ENCODE measurements at places on chromosomes 2 and 18. TPM values are rescaled to one million over a fixed set of nuclear protein-coding genes. Genes with fewer than 3 reads are reported as not detected.

DNA sequence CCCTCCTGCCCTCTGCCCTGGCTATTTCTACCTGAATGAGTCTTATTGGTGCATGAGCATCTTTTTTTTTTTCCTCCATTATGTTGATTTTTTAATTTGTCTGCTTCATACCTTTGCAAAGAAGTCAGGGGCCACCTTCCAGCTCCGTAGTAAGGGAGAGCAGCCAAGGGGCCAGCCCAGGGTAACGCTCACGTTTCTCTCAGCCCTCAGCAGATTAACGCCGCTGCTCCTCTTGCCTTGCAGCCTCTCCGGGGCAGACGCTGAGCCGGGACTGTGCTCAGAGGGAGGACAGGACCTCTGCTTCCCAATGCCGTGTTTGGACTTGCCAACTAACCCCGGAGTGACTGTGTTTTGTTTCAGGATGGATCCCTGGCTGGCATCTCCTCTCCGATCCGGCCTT lies 241.7 kb downstream of the ATAD2B start:
- DNase-seq: no peak

DNA sequence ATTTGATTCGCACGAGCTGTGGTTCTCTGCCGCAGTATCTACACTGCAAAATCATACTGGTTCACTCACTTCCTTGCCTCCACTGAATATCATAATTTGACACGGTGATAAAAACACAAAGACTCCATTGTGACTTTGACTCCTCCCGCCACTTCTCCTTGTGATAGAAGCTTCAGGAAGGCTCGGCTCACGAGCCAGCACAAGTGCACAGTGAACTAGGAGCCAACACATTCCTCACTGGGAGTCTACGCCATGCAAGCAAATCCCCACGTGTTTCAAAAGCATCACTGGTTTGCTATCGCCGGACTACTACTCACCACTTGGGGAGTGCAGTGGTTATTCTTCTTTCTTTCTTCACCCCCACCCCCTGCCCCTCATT lies 293.3 kb upstream of the PARD3B start:
- DNase-seq: no peak

DNA sequence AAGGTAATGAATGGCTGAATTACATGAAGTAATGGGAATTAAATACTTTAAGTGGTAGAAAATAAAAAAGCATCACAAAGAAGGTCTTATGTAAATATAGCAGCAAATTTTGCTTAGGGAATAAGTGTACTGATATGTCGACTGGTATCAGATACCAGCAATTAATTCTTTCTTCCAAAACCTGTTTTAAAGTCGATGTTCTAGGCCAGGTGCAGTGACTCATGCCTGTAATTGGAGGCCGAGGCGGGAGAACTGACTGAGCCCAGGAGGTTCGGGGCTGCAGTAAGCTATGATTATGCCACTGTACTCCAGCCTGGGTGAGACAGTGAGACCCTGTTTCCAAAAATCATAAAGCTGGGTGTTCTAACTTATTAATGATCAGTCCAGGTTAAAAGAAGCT lies 30.3 kb downstream of the SP3 start:
- DNase-seq: no peak

SALL3 gene
- total RNA-seq: 0.30 TPM

DNA sequence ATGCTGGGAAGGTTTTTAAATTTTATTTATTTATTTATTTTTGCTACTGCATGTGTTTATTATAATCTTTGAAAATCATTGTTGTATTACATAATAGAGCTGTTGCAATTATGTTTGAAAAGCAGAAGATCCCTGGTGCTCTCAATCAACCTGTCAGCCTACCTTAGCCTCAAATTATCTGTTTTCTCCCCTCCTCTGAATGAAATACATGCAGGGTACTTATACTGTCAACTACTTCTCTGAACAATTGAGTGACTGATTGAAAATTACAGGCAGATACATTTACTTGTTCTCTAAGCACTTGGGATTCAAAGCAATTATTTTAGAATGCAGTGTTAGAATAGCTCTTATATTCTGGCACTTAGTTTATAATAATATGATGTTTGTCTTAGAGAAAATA lies 8.1 kb downstream of the KYNU start:
- no peak for DNase-seq

- no peak for DNase-seq
Observed at GRCh38 chr2:196442211-196442610, 197.3 kb upstream of the CCDC150 start.

TOGARAM2 gene
- total RNA-seq: 0.48 TPM

DNA sequence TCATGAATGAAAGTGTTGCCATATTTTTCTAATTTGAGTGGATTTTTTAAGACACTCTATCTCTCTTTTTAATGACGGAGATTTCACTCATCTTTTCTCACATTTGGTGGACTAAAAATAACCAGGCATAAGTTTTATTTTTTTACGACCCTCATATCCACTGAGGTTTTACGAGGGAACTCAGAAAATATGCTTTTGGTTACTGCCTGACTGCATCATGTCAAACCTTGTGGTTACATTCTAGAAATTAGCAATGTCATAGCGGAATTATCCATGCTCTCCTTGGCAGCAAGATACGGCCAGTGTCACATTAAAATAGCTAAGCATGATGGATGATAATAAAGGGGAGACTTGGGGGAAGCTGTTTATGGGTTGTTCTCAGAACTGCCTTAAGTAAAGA lies 428.6 kb upstream of the FSHR start:
- DNase-seq: no peak

CFAP221 gene
- 1.2 TPM for total RNA-seq

DNA sequence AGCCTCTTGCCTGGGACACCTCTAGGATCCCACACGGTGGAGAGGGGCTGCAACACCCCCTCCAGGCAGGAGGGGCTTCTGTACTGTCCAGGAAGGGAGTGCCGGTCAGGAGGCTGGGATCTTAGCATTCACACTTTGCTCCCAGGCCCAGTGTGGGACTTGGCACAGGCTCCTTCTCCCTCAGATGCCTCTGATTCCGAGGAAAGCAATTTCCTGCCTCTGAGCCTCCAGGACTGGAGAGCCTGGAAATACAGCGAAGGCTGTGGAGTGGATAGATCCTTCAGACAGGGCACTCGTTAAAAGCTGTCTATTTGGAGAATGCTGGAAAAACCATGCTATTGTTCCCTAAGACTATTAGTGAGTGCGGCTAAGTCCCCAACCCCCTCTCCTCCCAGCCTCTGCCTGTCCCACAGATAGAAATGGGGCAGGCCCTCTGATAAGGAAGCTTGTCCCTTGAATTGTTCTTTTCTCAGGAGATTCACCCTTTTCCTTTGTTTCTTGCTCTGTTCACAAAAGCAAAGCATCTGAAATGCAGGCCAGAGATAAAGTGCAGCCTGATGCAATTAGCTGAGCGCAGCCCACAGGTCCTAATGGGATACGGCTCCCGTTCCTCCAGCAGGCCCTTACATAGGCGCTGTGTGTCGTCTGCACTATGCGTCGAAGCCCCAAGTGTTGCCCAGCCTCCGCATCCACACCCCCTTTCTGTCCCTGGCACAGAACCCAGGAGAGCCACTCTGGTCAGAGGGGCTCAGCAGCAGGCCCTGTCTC lies 252.2 kb downstream of the KLHL29 start:
- DNase-seq: no peak

- peak; percentile 97 for DNase-seq
Observed at GRCh38 chr2:85772019-85772745, 18.4 kb downstream of the ATOH8 start.

DNA sequence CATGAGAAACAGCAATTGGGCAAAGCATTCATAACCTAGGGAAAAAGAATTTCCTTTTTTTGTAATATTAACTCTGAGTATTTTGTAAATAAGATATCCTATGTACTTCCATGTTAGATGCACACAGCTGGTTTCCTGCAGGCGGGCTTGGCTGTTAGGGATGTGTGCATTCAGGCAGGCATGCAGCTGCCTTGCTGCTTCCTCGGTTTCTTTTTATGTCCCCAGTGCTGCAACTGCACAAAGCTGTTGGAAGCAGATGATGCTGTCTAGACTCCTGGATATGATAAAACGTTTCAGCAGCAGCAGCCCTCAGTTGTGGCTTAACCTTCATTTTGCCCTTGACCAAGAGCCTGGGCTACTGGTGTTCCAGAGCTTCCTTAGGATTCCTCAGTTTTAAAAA lies 89.4 kb upstream of the EML6 start:
- no peak for DNase-seq

CCL20 gene
- total RNA-seq: not detected

DNA sequence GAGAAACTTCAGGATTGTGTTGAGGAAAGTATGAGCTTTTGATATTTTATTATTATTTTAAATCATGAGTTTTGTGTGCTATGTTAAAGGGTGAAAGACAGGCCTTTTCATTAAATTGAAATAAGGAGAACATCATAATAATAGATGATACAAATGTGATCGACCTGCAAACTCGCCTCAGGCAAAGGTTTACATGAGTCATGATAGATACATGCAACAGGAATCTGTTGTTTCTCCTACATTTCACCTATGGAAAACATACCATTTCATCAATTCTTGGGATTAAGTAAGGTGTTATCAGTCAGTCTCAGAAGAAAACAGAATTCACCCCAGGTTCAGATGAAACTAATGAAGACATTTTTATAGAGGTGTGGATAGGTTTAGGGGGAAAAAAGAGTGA lies 1992.5 kb upstream of the PIK3C3 start:
- DNase-seq: no peak

DNA sequence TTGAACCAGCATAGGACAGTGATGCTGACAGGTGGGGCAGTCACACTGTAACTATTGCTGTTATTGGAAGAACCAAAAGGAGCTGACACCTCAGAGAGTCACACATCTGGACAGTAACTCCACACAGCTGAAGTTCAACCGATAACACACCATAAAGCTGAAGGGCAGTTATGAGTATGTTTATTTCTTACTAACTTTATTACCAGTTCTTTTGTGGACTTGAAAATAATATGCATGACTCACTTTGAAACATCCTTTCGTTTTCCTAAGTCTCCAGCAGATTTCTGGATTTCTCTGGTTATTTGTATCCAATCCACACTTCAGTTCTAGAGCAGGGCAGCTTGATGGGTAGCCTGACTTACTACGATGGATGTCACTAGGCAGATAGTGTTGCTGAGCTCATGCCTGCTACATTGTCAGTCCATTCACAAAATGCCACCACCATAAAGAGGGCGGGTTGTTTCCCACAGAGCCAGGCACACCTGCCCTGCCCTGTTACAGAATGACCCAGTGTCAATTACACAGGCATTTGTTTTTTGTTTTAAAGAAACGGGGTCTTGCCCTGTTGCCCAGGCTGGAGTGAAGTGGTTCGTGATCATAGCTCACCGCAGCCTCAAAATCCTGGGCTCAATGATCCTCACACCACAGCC lies 8.4 kb upstream of the AGBL5 start:
- no peak for DNase-seq

- DNase-seq: no peak
Observed at GRCh38 chr2:207505171-207505570, 24.6 kb upstream of the CREB1 start.

GRCh38 chr2:74789271-74789670 lies 44.7 kb upstream of the HK2 start:
- no peak for DNase-seq

DTNA gene
- 208 TPM for total RNA-seq

- DNase-seq: no peak
Observed at GRCh38 chr2:227817336-227817735, 3.7 kb downstream of the CCL20 start.

CIB4 gene
- not detected for total RNA-seq

SLC5A7 gene
- not detected for total RNA-seq

DNA sequence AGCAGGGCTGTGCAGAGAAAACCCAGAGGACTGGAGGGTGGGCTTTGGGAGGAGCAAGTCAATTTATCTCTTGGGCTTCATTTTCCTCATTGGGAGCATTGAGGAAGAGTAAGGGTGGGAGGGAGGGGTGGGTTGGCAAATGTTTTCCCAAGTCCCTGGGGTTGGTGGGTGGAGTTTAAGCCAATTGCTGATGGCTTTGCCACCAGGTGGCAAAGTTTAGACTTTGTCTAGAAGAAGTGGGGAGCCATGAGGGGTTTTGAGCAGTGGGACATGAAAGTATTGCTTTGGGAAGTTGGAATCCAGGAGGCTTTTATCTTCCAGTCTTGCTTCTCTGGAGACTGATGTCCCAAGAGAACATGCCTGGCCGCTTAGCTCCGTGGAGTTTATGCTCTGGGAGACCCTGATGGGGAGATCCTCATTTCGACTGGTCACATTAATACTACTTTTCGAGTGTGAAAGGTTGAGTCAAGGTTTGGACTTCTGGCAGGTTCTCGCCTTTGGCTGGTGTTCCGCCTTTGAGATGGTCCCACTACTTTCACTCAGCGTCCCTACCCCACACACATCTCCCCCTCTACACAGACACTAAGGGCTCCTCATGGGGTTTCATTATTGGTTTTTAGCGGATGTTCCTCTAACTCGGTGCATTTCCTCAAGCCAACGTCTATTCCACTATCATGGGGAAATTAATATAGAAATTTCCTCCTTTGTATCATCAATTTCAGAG lies 126.7 kb downstream of the PRKCE start:
- DNase-seq: no peak

DNA sequence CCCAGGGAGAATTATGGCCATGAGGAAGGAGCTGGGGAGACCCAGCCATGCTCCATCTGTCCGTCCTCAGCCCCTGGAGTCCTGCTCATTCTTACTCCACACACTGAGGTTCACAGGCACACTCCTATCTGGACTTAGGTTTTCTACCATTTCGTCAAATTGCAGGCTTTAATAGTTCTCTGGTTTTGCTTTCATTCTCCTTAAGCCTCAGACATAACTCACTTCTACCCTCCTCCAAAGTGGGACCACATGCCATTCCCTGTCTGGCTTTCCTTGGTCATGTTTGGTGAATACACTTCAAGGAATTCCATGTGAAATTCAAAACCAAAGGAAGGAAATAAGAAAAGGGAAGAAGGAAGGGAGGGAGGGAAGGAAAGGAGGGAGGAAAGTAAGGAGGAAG lies 115.7 kb downstream of the CMPK2 start:
- no peak for DNase-seq

- no peak for DNase-seq
Observed at GRCh38 chr2:28137221-28137620, 246.7 kb downstream of the BABAM2 start.

GRCh38 chr2:42792583-42793333 lies at the start of gene HAAO:
Gene HAAO, minus strand, starts transcription at chr2:42792583. Its CDS starts 47 bp downstream, at chr2:42792536.
- peak; percentile 74 for DNase-seq

SERPINB11 gene
- total RNA-seq: not detected

DNA sequence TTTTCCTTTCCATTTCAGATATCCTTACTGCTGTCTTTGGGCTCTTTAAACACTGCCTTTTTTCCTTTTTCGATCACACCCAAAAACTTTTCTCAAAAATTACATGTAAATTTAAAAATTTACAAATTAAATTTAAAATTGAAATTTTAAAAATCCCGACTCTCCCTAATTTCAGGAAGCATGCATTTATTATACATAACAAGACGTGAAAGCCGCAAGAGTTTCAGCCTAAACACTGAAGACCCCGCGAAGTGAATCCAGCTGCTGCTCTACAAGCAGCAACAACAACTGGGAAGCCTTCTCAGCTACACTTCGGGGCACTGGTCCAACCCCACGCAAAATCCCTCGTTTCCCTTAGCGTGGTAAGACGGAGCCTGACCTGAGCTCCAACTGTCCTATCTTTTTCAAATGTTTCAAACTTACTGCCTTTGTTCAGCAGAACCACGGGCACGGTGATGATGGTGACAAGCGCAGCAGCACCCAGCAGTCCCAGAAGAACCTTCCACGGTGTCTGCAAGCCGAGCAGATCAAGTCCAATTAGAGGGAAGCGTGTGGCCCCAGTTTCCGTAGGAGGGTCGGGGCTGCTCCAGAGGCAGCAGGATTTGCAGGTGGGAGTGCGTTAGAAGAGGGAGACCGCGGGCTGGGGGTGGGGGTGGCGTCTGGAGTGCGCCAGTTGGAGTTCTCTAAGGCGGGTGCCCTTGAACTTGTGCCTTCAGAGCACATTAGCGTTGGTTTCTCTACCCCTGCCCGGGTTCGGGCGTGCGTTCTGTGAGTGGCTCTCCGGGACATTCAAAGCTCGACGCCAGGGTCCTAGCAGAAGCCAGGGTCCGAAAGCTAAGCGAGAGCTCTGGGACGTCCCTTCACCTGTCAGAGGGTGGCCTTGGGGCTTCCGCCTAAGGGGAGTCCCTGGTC lies 783 bp downstream of the DPP4 start:
- DNase-seq: no peak

Measured in cardiac septum (tissue), 1 donor.